Pons (tissue), 1 donor: ENCODE measurements at places on chromosomes 1 and 21.

DNA sequence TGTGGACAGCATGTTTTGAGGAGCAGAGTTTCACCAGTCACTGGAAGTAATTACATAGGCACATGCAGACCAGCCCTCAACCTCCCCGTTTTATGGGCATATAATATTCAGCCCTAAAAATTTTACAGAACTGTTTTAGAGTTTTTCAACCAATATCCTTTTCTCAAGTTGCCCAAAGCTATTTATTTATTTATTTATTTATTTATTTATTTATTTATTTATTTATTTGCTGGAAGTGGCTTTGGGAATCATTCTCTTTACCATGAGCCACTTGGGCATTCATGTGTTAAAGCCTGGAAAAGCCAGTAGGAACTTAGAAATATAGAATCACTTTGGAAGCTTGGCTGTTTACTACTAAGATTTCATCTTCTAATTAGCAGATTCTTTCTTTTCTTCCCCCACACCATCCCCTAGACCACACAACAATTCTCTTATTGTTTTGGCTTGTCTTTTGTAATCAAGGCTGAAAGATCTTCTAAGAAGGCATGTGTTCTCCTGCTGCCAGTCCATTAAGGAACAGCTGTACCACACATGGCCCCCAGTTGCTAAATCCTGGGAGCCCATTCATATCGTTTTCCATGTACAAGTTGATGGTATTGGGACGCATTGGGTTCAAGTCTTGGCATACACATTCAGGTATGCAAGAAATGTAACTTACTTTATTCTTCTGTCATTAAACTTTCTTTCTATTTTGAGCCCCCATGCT lies 220.0 kb downstream of the PAPPA2 start:
- DNase-seq: no peak

DNA sequence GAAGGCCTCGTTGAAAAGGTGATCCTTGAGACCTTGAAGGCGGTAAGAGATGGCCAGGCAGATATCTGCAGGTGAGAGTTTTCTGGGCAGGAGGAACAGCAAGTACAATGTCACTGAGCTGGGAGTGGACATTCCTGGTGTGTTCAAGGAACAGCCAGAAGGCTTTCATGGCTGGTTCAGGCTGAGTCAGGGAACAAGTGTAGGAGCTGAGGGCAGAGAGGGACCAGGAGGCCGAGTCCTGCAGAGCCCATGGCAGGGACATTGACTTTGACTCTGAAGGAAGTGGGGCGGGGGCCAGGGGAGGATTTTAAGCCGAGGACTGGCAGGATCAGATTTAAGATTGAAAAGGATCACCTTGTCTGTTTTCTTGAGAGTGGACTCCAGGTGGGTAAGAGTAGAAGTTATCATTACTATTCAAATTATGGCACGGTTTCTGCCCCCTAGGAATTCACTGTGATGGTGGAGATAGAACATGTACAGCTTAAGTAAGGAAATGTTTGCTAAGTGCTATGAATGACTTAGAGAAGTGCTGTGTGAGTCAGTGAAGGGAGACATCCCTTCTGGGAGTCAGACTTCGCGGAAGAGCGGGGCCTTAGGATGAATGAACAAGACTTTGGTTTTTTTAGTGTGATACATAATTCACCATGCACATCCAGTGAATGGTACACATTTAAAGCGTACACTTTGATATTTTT lies 202.3 kb downstream of the KIF26B start:
- DNase-seq: no peak

DNA sequence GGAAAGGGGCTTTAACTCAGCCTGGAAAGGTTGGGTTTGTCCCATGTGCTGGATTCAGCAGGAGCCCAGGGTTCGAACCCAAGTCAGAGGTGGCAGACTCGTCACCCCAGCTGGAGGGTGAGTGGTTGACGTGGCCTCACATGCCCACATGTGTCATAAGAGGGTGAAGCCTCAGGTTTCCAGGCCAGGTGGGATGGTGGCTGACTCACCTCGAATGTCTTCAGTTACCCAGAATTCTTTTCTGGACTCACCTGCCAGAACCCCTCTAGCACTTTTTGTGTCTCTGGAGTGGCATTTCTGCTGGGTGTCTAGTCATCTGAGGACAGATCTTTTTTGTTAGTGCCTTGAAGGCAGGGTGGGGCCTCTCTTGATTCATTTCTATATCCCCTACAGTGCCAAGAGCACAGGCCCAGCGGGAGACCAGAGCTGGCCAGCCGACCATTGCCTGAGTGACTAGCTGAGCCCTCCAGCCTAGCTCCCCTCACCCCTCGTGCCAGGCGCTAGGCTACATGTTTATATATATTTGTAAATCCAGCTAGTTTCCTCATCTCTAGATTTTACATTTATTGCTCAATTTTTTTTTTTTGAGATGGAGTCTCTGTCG lies 28.1 kb downstream of the IL6R start:
- no peak for DNase-seq

DNA sequence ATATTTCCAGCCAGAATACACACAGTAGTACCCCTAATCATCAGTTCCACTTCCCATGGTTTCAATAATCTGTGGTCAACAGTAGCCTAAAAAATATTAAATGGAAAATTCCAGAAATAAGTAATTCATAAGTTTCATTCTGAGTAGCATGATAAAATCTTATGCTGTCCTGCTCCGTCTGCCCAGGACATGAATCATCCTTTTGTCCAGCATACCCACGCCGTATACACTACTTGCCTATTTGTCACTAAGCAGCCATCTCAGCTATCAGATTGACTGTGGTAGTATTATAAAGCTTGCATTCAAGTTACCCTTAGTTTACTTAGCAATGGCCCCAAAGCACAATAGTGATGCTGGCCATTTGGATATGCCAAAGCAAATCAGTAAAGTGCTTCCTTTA lies 118.7 kb downstream of the SLC5A9 start:
- DNase-seq: no peak

GRCh38 chr1:32761253-32761877 lies 55.8 kb downstream of the YARS1 start:
- no peak for DNase-seq

DNA sequence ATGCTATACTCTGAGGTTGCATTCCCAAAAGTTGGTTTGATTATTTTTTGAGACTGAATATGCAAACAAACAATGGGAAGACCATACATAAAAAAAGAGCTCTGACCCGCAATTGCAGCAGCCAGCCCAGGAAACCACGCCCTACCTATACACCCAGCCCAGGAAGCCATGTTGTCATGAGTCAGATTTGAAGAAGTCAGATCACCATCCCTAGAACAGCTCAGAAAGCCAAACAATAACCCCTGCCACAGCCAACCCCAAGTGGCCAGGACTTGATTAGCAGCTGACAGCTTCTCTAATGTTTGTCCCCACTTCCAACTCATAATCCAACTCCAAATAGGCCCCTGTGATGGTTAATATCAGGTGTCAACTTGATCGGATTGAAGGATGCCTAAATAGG lies 621.9 kb downstream of the NPHP4 start:
- DNase-seq: no peak

DNA sequence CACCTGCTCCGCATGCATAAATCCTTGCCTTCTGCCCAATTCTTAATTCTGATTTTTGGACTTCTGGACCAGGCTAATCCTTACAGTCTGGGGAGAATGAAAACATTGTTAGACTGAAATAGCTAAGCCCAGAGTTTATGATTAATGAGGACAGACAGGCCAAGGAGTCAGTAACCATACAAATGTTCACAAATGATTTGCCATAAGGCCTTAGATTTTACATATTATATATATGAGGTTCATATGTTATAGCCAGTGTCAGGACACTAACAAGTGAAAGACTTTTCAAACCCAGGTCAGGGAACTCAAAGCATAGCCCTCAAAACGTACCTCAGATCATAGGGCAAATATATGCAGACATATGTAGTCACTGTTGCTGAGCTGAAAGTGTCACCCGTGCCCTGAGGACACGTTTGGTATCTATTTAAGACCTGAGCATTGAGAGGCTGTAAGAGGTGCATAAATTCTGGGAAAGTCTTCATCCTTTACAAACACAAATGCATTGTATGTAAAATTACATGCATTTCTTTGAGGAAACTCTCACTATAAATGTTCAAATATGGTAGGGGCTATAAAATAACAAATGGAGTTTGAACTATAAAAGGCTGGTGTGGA lies 45.3 kb upstream of the FBXO28 start:
- DNase-seq: no peak

GRCh38 chr1:88060750-88061491 lies 623.2 kb upstream of the PKN2 start:
- no peak for DNase-seq

- DNase-seq: no peak
Measured at GRCh38 chr1:14974361-14974760, 179.2 kb upstream of the TMEM51 start.

- peak; percentile 22 for DNase-seq
Measured at GRCh38 chr1:97245682-97246081, 524.1 kb downstream of the PTBP2 start.

DNA sequence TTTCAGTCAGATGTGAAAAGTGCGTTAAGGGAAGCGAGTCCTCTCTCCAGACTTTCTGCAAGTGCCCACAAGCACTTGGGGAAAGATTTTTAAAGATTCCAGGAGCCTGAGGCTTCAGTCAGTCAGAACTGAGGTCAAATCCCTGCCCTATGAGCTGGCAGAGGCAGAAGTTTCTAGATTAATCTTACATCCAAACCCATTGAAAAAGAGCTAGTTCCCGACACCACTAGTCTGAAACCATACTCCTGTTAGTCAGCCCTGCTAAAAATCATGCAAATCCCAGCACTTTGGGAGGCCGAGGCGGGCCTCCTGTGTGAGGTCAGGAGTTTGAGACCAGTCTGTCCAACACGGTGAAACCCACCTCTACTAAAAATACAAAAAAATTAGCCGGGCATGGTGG lies 21.0 kb downstream of the RSPH1 start:
- no peak for DNase-seq

DNA sequence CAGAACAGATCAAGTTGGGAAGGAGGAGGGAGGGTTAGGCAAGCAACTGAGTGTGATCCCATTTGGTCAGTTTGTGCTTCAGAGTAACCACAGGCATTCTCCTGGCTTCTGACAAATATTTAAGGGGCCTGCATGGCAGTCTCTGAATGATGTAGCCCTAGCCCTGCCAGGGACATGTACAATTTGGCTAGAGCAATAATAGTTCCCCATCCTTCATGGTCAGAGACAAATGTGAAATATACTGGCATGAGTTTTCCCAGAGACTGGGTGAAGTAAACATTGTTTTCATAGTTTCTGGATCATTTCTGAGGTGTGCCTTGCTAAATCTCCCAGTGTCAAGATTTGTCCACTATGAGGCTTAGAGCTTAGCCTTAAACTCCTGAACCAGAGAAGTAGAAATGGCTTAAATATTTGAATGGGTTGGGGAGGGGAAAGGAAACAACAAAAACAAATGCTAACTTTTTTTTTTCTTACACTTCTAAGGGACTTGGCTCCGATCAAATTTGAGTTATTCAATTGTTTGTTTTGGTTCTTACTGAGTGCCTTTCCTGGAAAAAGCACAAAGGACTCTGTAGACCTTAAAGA lies 42.0 kb upstream of the UBE2U start:
- DNase-seq: no peak

DNA sequence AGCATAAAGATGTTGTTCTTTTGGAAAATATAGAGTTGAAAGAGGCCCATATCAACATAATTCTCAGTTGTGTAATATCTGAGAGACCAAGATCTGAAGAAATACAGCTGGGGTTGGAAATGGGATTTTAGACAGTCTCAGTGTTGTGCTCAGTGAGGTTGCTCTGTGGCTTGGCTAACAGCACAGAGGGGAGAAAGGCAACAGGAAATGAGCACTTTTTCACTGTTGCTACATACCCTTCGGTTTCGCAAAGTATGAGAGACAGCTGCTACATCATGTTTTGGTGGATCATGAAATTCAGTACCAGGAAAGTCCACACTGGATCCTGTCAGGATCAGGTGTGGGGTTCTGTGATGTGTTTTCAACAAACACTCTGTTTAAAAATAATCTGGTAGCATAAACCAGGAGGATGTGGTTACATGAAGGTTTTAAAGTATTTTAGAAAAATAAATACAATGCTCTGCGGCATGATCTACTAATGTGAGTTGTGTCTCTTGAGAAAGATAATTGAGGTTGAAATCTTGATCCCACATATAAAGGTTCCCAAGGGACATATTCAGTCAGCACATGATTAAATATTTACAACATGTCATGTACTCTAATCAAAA lies 7.0 kb upstream of the GPR88 start:
- DNase-seq: no peak

- DNase-seq: no peak
Measured at GRCh38 chr1:155062702-155063411, 683 bp upstream of the EFNA4 start.

DNA sequence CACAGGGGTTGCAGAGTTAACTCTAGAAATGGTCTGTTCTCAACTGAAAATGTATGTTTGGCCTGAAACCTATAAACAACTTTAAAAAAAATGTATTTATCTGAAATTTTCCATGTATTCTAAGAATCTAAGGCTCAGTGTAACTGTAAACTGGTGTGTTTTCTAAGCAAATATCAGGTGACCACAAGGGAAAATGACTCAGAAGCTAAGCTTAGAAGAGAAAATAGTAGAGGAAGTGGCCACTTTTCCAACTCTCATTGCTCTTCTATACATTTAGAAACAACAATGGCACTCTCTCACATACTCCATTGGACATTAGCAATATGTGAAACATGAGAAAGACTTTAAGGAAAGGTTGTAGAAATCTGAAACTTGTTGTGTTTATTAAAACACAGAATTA lies 7.5 kb downstream of the TNFSF18 start:
- no peak for DNase-seq

GRCh38 chr1:239228451-239228850 lies 157.9 kb upstream of the CHRM3 start:
- no peak for DNase-seq

GRCh38 chr1:228464487-228464983 lies 22.6 kb upstream of the RNF187 start:
- peak; percentile 80 for DNase-seq

GRCh38 chr1:9454494-9455066 lies 84.7 kb upstream of the SLC25A33 start:
- no peak for DNase-seq

GRCh38 chr1:30824736-30825429 lies 67.3 kb upstream of the LAPTM5 start:
- no peak for DNase-seq

GRCh38 chr1:32051706-32052105 lies 21.0 kb upstream of the TMEM39B start:
- no peak for DNase-seq

- DNase-seq: no peak
Measured at GRCh38 chr1:115400891-115401290, 62.8 kb upstream of the NGF start.

- peak; percentile 81 for DNase-seq
Measured at GRCh38 chr1:93629101-93630059, 52.3 kb downstream of the BCAR3 start.

DNA sequence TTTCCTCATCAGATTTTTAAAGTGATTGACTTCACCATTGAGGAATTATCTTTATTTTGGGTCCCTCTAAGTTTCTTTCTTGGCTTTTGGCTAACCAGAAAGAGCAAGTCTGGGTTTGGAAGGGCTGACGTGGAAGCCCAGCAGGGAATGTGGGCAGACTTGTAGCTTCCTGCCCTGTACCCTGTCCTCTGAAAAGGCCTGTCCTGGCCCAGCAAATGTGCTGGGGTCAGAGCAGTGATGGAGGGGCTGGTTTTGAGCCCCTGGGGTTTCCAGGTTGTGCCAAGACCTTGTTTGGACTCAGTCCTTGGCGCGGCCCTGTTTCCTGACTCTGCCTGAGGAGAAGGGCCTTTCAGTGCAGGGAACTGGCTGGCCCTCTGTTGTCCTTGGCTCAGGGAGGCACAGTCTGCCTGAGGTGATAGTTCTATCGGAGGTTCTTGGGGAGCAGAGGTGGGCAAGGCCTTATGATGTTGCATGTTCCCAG lies 72.1 kb downstream of the UCK2 start:
- DNase-seq: no peak
